ENCODE measurements at places on chromosomes 3 and 15.

DNA sequence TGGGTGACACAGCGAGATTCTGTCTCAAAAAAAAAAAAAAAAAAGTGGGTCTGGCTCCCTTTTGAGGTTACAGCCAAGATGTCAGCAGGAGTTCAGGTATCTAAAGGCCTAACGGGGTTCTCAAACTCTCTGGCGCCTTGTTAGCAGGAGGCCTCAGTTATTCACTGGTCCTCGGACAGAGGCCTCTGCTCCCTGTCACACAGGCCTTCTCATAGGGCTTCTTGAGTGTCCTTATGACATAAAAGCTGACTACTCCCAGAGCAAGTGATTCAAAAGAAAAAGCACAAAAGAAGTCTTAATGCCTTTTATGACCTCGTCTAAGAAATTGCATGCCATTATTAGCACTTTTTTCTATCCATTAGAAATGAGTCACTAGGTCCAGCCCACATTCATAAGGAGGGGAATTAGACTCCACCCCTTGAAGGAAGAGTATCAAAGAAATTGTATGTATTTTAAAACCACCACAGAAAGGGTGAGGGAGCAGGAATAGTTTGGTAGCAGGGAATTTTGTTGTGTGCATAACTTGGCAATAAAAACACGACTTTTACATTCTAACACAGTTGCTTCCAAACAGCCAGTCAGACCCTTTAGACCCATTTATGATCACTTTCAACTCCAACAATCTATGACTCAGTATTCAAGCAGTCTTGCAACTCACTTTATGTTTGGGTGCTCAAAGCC is 90.3 kb downstream of the MEX3B start:
- DNase-seq: no peak

DNA sequence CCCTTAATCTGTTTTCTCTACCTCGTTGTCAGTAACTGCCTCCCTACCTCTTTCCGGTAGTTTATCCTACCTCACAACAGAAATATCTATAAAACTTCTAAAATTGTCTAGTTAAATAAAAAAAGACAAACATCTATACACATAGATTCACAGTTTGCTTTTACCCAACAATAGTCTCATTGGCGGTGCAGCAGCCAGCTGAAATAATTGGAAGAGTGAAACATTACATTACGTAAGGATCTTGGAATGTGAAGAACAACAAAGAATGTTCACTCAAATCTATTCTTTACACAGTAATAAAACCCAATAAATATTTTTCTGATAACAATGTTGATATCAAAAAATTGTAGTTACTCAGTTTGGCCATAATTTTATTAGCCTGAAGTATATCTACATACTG is 115.5 kb upstream of the ARPP21 start:
- DNase-seq: no peak

GRCh38 chr3:46984591-46985459 is 5.4 kb downstream of the NBEAL2 start:
- DNase-seq: no peak

DNA sequence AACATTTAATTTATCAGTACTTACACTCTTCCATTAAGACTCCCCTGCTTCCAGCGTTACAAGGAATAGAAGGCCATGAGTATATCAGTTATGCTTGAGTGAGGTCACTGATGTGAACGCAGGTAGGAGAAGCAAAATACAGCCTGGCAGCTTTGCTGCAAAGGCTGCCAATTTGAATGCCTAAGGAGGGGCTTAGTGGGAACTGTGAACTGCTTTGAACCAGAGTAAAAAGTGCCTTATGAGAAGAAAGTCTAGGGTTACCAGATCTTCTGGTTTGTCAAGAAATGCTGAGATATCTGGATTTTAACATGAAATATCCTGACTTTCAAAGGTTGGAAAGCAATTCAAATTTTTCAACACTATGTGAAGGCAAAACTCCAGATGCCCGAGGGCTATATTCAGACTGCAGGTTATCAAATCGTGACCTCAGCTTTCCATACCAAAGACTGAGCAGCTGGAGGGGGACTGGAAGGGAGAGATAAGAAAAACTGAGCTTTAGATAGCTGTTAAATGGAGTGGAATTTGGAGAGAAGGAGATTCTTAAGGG is 446.3 kb upstream of the NECTIN3 start:
- peak; percentile 8 for DNase-seq

DNA sequence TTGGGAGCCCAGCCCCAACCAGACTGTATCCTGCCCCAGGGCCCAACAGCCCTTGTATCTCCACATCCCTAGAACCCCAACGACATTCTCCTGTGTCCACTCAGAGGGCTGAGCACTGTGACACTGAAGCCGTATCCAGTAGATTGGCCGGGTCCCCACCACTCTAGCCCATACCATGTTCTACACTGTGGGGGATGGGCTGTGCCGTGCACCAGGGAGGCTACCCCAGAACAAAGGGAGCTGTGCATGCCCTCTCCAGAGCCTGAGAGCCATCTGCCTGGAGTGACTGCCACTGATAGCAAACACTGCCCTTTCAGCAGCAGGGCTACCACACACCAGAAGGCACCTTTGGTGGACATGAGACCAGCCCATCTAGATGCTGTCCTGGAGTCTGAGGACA is 37.1 kb upstream of the CP start:
- DNase-seq: no peak

DNA sequence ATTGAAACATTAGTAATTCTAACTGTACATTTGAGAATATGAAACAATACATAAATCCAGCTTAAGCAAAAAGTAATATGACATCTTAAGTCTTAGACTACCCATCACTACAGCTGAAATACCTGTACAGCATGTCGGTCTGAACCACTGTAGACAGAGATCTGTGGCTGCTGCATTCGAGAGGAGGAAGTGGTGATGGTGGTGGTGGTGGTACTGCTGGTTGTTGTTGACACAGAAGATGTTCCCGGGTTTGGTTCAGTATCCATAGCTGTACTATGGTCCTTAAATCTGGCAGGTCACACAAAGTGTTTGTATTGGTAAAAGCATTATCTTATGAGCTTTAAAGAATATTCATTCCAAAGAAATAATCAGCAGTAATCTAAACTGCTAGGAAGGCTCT is 2.9 kb downstream of the PHC3 start:
- no peak for DNase-seq

DNA sequence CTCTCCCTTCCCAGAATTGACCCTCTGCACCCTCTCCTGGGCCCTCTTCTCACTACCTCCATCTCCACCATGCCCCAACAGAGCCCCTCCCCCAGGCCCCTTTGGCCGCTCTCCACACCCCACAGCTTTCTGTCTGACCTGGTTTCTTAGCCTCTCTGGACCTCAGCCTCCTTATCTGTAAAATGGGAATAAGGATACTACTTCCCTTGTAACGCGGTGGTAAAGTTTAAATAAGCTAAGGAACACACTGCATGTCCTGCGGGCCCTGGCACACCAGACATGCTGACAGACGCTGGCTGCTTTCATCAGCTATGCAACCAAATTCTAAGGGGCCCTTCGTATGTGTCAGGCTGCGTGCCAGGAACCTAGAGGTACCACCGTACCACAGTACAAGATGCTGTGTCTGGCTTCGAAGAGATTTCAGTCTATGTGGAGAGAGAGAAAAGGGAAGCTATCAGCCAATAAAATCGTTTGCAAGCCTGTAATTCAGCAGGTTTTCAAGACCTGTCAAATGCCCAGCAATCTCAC is 777 bp upstream of the SLC51A start:
- no peak for DNase-seq

DNA sequence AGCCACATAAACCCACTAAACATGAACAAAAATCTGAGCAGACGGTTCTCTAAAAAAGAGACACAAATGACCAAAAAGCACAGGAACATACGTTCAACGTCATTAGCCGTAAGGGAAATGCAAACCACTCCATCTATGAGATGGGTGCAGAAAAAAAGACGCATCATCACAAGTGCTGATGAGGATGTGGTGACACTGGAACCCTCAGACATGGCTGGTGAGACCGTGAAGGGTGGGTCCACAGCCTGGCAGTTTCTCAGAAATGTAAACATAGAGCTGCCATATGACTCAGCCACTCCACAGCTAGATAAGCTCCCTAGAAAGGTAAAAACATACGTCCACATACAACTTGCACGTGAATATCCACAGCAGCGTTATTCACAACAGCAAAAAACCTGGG is 23.3 kb downstream of the PCSK6 start:
- DNase-seq: no peak

GRCh38 chr3:112649478-112649735 is 8.5 kb upstream of the CCDC80 start:
- no peak for DNase-seq

GRCh38 chr3:143010024-143010423 is 8.7 kb downstream of the U2SURP start:
- no peak for DNase-seq

GRCh38 chr3:37499061-37499785 is 324.8 kb upstream of the LRRFIP2 start:
- no peak for DNase-seq

GRCh38 chr3:43349716-43350115 is 63.4 kb downstream of the SNRK start:
- DNase-seq: no peak

GRCh38 chr15:65916664-65917406 is 47.5 kb downstream of the RAB11A start:
- DNase-seq: no peak

- no peak for DNase-seq
Observed at GRCh38 chr3:76134166-76134565, 348.8 kb upstream of the ZNF717 start.

GRCh38 chr3:78279091-78279490 is 1239.2 kb downstream of the ROBO2 start:
- no peak for DNase-seq

GRCh38 chr3:185983495-185984141 is 45.8 kb upstream of the TRA2B start:
- DNase-seq: peak; percentile 22

- peak; percentile 74 for DNase-seq
Observed at GRCh38 chr15:27899583-27900285, 199.4 kb downstream of the OCA2 start.

- no peak for DNase-seq
Observed at GRCh38 chr3:88984256-88984655, 123.2 kb upstream of the EPHA3 start.

GRCh38 chr3:87090631-87091030 is 99.7 kb upstream of the VGLL3 start:
- DNase-seq: no peak

GRCh38 chr3:194460566-194460965 is 26.2 kb downstream of the ATP13A3 start:
- no peak for DNase-seq

GRCh38 chr3:123880998-123881561 is 3.1 kb downstream of the MYLK start:
- DNase-seq: peak; percentile 19

GRCh38 chr15:101115393-101115785 is 136.5 kb downstream of the CHSY1 start:
- DNase-seq: no peak

DNA sequence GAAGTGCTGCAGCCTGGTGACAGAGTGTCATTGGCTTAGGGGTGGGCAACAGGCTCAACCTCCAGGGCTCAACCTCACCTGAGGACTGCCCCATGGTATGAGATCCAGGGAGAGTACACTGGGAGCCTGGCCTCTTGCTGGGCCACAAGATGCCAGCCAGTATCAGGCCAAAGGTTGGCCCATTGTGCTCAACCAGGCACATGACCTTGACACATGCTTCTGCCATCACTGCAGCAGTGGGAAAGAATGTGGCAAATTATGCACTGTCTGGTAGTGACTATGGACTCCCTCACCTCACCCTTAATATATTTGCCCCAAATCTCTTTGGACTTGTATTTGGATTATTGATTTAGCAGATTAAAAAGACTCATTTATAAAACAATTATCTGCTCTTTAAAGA is 233.9 kb upstream of the GOLGA6L4 start:
- DNase-seq: no peak

DNA sequence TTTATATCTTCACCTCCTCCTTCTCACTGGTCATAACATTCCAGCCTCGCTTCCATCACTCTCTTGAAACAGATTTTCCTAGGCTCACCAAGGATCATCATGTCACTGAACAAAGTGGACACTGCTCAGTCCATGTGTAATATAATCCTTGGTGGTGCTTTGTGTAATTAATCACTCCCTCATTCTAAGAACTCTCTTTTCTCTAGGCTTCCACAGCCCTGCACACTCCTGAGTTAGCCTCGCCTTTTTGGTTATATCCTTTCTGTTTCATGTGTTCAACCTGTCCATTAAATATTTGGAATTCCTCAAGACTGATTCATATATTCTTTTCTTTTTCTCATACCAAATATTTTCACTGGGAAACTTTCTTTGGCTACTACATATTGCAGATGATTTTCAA is 440.8 kb downstream of the PYDC2 start:
- no peak for DNase-seq

DNA sequence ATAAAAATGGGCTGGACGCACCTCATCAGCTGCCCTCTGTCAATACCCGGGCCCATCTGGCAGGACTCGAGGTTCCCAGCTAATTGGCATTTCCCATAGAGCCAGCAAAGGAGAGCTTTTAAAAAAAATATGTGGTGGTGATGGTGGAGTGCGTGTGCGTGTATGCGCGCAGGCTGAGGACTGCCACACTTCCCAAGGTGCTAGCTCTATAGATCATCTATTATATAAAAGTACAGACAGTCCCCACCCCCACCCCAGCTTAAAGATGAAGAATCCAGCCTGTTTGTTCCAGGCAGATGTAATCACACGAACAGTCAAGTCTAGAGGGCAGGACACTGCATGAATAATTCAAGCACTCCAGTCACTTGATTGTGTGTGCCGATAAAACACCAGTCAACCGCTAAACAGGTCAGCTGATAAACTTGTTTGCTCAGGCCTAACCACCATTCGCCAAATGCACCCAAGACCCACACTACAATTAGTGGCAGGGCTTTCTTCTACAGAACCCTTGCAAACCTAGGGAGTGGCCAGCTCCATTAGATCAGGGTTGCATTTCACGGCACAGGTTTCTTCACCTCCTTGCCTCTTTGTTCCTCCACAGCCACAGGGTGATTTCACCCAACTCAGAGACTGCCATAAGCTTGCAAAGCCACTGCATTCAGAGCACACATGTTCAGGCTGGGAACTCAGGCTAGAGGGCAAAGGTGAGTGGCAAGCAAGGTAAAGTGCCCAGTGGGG is 5.8 kb downstream of the TLE3 start:
- peak; percentile 98 for DNase-seq

GRCh38 chr15:80783260-80783659 is 4.1 kb downstream of the CEMIP start:
- DNase-seq: no peak

- peak; percentile 42 for DNase-seq
Observed at GRCh38 chr3:45182915-45183871, 37.0 kb upstream of the CDCP1 start.

DNA sequence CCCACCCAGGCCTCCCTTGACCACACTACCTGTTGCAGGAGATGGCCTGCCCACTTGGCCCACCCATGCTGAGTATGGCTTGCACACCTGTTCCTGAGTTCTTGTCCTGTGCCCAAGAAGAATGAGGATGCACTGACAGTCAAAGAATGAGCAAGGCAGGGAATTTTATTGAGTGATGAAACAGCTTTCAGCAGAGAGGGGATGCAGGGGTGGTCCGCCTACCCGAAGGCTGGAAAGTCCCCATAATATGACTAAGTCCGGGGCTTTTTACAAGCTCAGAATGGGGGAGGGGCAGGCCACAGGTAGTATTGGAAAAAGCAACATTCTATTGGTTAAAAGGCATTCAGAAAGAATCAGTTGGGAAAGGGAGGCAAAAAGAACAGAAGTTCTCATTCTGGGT is 29.9 kb upstream of the RNU6-1 start:
- no peak for DNase-seq
